ENCODE measurements at places on chromosomes 12 and 14.

GRCh38 chr12:63302269-63302940 is 151.4 kb upstream of the AVPR1A start:
- DNase-seq: peak; percentile 23

- DNase-seq: no peak
Observed at GRCh38 chr12:81257947-81258551, 180.2 kb downstream of the ACSS3 start.

DNA sequence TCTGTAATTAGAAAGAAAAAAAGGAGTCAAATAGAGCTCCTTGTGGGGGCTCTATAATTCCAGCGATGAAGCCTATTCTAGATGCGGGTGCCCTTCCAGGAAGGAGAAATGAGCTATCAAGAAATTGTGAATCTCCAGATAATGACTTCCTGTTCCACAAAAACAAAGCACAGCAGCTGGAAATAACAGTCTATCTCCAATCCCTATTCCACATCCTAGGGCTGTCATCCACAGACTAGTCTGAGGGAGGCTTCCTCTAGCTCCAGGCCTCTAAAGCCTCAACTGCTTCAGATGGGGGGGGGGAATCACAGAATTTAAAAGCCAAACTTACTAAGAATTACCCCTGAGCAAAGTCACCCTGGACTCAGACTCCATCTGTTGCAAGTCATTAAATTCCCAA is 77.4 kb upstream of the GTF2A1 start:
- DNase-seq: no peak

DNA sequence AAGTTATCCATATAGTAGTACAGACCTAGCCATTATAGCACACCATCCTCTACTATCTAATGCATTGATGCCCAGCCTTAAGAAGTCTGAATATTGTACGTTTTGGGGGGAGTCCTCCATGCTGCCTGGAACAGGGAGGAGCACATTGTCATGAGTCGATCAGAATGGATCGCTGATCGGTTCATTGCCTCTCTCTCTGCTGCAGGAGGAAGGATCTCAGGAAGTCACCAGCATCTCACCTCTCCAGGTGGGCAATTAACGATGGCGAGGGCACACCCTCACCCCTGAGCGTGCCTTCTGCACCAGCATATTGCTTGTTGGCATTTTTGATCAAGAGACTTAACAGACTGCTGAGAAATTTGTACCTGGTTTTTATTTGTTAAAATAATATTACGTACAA is 11.5 kb downstream of the CCND2 start:
- no peak for DNase-seq

- no peak for DNase-seq
Observed at GRCh38 chr14:79279645-79280597, 931.4 kb downstream of the DIO2 start.

- peak; percentile 49 for DNase-seq
Observed at GRCh38 chr14:68682166-68683103, 110.4 kb downstream of the ZFP36L1 start.

- DNase-seq: no peak
Observed at GRCh38 chr14:52125885-52126284, 57.0 kb upstream of the NID2 start.

DNA sequence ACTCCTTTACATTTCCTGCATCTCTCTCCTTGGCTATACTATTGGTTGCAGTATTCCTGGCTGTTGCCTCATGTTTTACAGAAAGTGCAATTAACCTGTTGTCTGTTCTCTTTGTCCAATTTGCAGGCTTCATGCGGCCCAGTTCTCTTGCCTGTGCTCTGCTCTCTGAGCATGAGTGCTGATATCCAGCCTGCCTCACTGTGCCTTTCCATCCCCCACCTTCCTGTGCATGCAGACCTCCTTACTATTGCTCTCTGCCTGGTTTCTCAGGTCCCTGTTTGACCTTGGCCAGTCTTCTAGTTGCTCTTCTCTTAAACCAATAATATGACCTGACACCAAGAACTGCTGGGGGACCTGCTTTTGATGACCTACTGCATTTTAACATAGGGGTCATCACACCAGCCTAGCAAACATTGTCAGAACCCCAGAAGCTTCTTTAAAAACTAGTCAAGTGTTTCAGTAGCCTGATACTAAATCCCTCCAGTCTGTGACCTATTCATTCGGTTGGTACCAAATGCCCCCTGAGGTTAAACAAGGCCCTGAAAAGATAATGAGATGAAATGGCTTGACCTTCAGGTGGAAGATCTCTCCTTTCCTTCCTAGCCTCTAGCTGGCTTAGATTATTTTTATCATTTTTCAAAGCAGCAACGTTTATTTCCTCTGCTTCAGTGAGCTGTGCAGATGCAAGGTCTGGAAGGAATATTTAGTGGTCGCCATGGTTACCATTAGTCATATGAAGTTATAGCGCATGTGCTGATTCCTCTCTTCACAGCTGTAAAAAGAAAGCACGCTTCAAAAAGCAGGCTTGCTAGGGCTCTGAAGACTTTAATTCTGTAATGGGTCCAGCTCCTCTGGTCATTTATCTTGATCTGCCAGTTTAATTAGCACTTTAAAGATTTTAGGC is 216.5 kb downstream of the PHLDA1 start:
- peak; percentile 47 for DNase-seq

- no peak for DNase-seq
Observed at GRCh38 chr12:111363578-111363977, 5.3 kb downstream of the PHETA1 start.
